ENCODE measurements at places on chromosomes 12 and 14. TPM values are rescaled to one million over a fixed set of nuclear protein-coding genes. Genes with fewer than 3 reads are reported as not detected.
A peak's percentile ranks its signal among the peaks of the same experiment; 100 is the strongest.

- peak; percentile 86 for DNase-seq
These were observed 36.1 kb upstream of the TMEM179 start for GRCh38 chr14:104640681-104641080.

GRCh38 chr12:104091136-104091535, 26.8 kb downstream of the HCFC2 start:
- DNase-seq: no peak

DNA sequence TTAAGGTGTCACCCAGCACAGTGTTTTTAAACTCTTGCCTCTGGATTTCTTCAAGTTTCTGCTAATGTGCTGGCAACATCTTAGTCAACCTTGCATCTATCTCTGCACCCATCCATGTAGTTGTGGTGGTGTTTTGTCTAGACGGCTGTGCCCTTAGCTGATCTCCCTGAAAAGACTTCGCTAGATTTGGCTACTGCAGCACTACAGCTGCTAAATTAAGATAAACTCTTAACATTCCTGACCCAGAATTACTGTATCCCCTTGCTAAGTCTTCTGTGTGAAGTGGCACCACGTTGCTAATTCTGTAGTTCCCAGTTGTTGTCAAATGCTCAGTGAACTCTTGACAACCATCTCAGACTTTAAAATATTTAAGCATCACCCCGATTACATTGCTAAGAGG, 66.8 kb downstream of the SRGAP1 start:
- no peak for DNase-seq

GRCh38 chr14:69086537-69086936, 66.4 kb downstream of the DCAF5 start:
- DNase-seq: no peak

GRCh38 chr14:91872011-91872501, 4.7 kb upstream of the TC2N start:
- DNase-seq: no peak

- DNase-seq: peak; percentile 11
These were observed 155.7 kb upstream of the PDZRN4 start for GRCh38 chr12:41032386-41032785.

DNA sequence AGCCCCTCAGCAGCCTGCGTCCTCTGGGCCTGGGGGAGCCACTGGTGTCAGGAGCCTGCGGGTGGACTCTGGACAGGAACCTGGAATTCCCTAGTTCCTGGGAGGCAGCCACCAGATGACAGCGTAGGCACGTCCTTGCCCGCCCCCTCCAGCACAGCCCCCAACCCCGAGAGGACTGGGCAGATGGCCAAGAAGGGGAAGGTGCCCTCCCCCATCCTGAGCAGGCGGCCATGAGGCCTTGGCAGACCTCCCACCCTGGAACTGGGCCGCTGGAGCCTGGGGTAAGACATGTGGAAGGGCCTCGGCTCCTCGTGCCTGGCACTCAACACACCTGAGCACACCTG, 60.4 kb upstream of the FBRSL1 start:
- peak; percentile 84 for DNase-seq

DNA sequence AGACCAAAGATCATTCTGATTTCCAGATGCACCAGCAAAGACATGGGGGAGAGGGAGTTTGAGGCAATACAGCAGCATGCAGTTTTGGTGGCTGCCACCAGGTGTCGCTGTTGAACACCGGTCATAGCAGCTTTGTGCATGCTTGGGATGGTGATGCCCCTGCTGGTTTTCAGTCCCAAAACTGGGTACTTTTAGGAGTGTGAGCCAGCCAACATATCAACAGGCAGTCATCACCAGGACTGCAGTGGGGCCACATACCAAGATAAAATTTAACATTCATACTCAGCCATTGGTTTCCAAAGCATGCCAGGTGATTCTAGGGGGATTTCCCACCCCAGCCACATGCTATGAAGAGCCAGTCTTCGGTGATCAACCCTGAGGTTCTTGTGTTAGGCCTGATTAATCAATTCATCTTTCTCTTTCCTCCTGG, 64.2 kb downstream of the PHETA1 start:
- DNase-seq: peak; percentile 62

The PTPN21 gene
- 18.0 TPM for total RNA-seq

The SPX gene
- 2.9 TPM for total RNA-seq

The CLEC9A gene
- total RNA-seq: not detected

The GTF2A1 gene
- total RNA-seq: 35.8 TPM

The TPH2 gene
- under 0.01 TPM for total RNA-seq

The SMOC1 gene
- 25.7 TPM for total RNA-seq

Data from osteoblast (primary cell).